ENCODE measurements at places on chromosomes 6 and 20. TPM values are rescaled to one million over a fixed set of nuclear protein-coding genes. Genes with fewer than 3 reads are reported as not detected.

Gene GRIK2
- polyA plus RNA-seq = not detected

Gene WFDC10A
- not detected for polyA plus RNA-seq

Gene CD40
- polyA plus RNA-seq = 75.4 TPM

Gene KIAA1755
- not detected for polyA plus RNA-seq

Gene TAF11
- 23.3 TPM for polyA plus RNA-seq

Gene TOMM6
- 566 TPM for polyA plus RNA-seq

Gene STMND1
- polyA plus RNA-seq = 0.15 TPM

Gene APOBEC2
- 0.56 TPM for polyA plus RNA-seq

Gene POM121L2
- not detected for polyA plus RNA-seq

Gene TBXT
- polyA plus RNA-seq = 0.06 TPM

Gene NCOA5
- 34.6 TPM for polyA plus RNA-seq

GRCh38 chr6:15504581-15505350, 158.1 kb downstream of the DTNBP1 start:
- no peak for DNase-seq
- no peaks in the 10 kb centered on the region for H3K27me3 ChIP-seq
- H3K4me1 ChIP-seq = no peaks in the 10 kb centered on the region
- H3K36me3 ChIP-seq = peaks cover 30% of the 10 kb centered on the region
- H3K4me3 ChIP-seq = no peak overlapping the region

GRCh38 chr6:83578057-83578456, 65.7 kb downstream of the PRSS35 start:
- H3K27ac ChIP-seq = no peak overlapping the region
- DNase-seq = no peak
- H3K27me3 ChIP-seq = no peaks in the 10 kb centered on the region
- H3K4me1 ChIP-seq = no peaks in the 10 kb centered on the region
- H3K36me3 ChIP-seq = no peaks in the 10 kb centered on the region
- H3K4me3 ChIP-seq = no peak overlapping the region

DNA sequence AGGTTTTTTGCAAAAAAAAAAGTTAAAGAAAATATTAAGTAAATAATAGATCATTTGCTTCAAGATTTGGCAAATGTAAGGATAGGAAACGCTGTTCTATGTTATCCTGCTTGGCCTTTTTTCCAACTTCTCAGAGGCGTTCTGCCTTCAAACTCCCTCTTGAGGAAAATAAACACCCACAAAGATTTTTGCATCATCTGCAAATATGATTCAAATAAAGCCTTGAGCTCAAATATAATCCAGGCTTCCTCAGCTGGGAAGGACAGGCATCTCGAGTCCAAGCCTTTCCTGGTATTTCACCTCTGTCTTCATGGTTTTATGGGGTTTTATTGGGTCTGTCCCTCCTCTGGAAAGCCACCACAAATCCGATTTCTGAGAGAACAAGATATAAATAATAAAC, 67.7 kb upstream of the PTPN1 start:
- DNase-seq = no peak
- H3K4me1 ChIP-seq = peaks cover 19% of the 10 kb centered on the region
- no peaks in the 10 kb centered on the region for H3K36me3 ChIP-seq
- H3K27ac ChIP-seq = no peak overlapping the region
- H3K4me3 ChIP-seq = no peak overlapping the region

DNA sequence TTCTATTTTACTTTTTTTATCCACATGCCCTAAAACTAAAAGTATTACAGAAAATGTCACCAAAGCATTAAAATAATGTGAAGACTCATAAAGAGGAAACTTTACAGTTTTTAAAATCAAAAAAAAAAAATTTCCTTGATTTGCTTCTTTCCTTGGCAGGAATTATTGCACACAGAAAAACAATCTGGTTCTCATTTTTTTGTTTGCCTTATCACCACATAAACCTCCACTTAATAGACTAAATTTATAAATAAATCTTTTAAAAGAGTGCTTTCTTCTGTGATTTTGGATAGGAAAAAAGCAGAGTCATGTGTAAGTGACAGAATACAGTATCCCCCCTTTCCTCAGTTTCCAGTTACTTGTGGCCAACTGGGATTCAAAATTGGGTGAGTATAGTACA, 695.1 kb upstream of the CITED2 start:
- H3K27me3 ChIP-seq = no peaks in the 10 kb centered on the region
- H3K4me1 ChIP-seq = no peaks in the 10 kb centered on the region
- H3K36me3 ChIP-seq = no peaks in the 10 kb centered on the region
- no peak overlapping the region for H3K27ac ChIP-seq
- no peak for DNase-seq
- no peak overlapping the region for H3K4me3 ChIP-seq

DNA sequence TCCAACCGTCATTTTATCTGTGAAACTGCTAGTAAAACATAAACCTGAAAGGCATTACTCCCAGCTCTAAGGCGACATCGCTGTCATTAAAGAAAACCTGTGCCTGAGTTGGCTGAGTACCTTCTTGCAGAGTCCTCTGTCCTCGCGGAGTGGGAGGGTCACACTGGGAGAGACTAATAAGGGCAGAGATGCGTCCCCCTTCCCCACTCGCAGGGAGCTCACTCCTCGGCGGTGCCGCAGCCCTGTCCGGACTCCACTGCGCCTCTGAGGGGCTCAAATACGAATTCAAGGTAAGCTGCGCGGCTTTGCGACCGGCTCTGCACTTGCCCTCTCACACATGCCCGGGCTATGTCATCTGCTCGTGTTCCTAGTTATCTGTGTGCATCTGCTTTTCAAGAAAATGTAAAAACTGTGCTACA, at the start of gene COL19A1:
Gene COL19A1, plus strand, starts transcription at position 206 of the 419 bp plus-strand sequence. CDS start 13,012 bp downstream, outside the sequence.
- DNase-seq = peak; percentile 76
- H3K4me1 ChIP-seq = peaks cover 7% of the 10 kb centered on the region
- no peaks in the 10 kb centered on the region for H3K36me3 ChIP-seq
- H3K27ac ChIP-seq = peak within 1 kb of the TSS; percentile 92

DNA sequence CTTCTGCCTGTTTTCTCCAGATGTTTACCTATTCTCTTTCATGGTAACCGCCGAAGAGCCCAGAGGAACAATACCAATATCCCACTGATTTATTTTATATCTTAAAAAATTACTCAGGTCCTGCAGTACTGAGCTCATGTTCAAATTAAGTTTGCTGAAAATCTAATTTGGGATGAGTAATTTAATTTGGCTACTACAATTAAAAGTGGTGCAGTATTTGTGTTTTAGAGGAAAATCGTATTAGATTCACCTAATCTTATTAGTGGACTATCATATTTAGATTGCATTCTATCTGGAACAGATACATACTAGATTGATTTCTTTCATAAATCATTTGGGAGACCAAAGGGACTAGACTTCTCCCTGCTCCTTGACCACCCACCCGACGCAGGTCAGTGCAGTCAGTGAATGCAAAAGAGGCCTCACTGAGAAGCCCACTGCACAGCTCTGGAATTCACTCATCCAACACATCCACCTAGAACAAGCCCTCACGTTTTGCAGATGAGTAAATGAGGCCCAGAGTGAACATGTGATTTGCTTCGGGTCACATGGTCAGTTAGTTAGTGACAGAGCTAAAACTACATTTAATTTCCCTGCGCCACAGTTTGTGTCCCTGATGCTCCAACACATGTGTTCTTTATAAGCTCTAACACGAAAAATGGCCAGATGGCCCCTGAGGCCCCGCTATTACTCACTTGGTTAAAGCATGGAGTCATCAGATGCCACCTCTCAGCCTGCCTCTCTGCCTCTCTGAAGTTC, 101.8 kb downstream of the TRERF1 start:
- DNase-seq = no peak
- H3K27ac ChIP-seq = no peak overlapping the region
- no peaks in the 10 kb centered on the region for H3K27me3 ChIP-seq
- H3K36me3 ChIP-seq = no peaks in the 10 kb centered on the region
- no peaks in the 10 kb centered on the region for H3K4me1 ChIP-seq

GRCh38 chr6:16061818-16062217, 67.1 kb upstream of the MYLIP start:
- no peaks in the 10 kb centered on the region for H3K4me1 ChIP-seq
- DNase-seq = no peak
- no peaks in the 10 kb centered on the region for H3K27me3 ChIP-seq
- no peak overlapping the region for H3K4me3 ChIP-seq
- no peak overlapping the region for H3K27ac ChIP-seq
- H3K36me3 ChIP-seq = no peaks in the 10 kb centered on the region

DNA sequence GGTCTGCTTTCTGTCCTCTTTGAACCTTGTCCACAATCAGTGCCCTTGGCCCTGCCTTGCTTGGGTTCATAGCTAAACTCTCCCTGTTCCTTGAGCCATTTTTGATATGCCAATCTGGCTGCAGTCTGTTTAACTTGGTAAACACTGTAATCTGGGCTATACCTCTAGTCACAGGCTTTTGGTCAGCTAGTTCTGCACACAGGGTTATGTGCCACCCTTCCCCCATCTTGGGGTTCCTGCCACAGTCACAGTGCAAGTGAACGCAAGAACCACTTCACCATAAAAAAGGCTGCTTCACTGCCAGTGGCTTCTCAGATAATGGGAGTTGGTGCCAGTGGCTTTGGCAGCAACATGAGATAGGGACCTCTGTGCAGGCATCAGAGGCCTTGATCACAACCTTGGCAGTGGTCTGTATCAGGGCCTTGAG, 10.9 kb upstream of the ATRN start:
- no peaks in the 10 kb centered on the region for H3K27me3 ChIP-seq
- no peak for DNase-seq
- H3K4me3 ChIP-seq = no peak overlapping the region
- H3K4me1 ChIP-seq = no peaks in the 10 kb centered on the region

- H3K27me3 ChIP-seq = no peaks in the 10 kb centered on the region
- H3K27ac ChIP-seq = no peak overlapping the region
- H3K4me1 ChIP-seq = no peaks in the 10 kb centered on the region
- no peak for DNase-seq
- no peaks in the 10 kb centered on the region for H3K36me3 ChIP-seq
- H3K4me3 ChIP-seq = peak overlapping the region; percentile 67
Observed at GRCh38 chr20:60138256-60139220, 180.3 kb downstream of the CDH26 start.

DNA sequence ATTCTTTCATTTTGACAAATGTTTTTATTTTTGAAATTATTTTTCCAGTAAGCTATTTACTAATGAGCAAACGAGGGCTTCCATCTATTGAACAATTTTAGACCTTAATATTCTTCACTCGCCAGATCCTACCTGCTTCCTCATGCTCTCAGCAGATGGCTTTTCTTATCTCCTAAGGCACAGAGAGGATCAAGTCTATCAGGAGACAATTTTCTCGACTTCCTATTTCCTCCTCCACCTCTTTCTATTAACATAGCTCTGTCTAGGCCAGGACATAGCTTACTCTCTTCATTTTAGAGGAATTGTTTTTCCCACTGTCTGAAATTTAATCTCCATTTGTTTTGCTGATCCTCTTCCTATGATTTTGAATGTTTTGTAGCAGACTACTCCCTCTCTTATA, 87.0 kb upstream of the MAN1A1 start:
- no peak for DNase-seq
- no peak overlapping the region for H3K4me3 ChIP-seq
- H3K27me3 ChIP-seq = no peaks in the 10 kb centered on the region
- no peaks in the 10 kb centered on the region for H3K4me1 ChIP-seq
- no peak overlapping the region for H3K27ac ChIP-seq

DNA sequence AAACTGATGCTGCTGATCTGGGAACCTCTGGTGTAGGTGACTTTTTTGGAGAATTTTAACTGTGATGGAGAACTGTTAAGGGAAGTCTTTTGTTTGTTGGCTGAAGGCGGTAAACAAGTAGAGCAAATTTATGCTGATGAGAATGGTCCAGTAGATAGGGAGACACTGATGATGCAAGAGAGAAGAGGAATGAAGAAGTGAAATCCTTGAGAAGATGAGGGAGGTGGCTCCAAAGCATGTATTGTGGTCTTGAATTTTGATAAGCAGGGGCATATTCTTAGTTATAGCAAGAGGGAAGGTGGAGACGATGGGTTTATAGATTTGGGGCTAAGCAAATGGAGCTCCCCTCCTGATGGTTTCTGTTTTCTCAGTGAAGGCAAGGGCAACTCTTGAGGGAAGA, 22.0 kb downstream of the MAPK14 start:
- H3K27me3 ChIP-seq = no peaks in the 10 kb centered on the region
- no peaks in the 10 kb centered on the region for H3K36me3 ChIP-seq
- no peak overlapping the region for H3K4me3 ChIP-seq

- H3K27ac ChIP-seq = no peak overlapping the region
- H3K27me3 ChIP-seq = no peaks in the 10 kb centered on the region
- no peak for DNase-seq
- no peaks in the 10 kb centered on the region for H3K36me3 ChIP-seq
- H3K4me3 ChIP-seq = no peak overlapping the region
Observed at GRCh38 chr6:118403036-118403435, 145.1 kb upstream of the PLN start.

GRCh38 chr6:108113557-108114519, 39.3 kb upstream of the OSTM1 start:
- H3K4me3 ChIP-seq = no peak overlapping the region
- peaks cover 4% of the 10 kb centered on the region for H3K4me1 ChIP-seq
- peaks cover 18% of the 10 kb centered on the region for H3K27me3 ChIP-seq
- no peak overlapping the region for H3K27ac ChIP-seq
- DNase-seq = no peak

DNA sequence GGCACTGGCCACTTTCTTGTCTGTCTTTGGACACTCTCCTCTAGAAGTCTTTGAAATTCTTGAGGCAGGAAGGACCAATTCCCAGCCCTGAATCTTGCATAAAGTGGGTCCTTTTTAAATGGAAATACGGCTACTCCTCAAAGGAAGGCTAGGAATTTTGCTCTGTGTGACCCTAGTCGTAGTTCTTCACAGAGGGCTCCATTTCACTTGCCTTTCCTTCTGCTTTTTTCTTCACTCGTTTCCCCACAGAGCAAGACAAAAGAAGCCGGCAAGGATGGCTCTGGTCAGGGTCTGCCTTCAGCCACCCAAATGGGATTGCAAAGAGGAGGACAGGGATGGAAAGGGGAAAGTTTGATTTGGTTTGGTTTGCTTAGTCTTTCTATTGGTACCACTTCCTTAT, 25.8 kb downstream of the HLA-E start:
- peaks cover 22% of the 10 kb centered on the region for H3K4me1 ChIP-seq
- H3K36me3 ChIP-seq = no peaks in the 10 kb centered on the region
- no peak for DNase-seq
- H3K27me3 ChIP-seq = no peaks in the 10 kb centered on the region

GRCh38 chr6:114445846-114446245, 103.0 kb upstream of the HS3ST5 start:
- H3K27me3 ChIP-seq = no peaks in the 10 kb centered on the region
- H3K27ac ChIP-seq = no peak overlapping the region
- no peak for DNase-seq
- no peak overlapping the region for H3K4me3 ChIP-seq

- H3K4me1 ChIP-seq = no peaks in the 10 kb centered on the region
- no peaks in the 10 kb centered on the region for H3K27me3 ChIP-seq
- H3K36me3 ChIP-seq = no peaks in the 10 kb centered on the region
- no peak overlapping the region for H3K27ac ChIP-seq
- H3K4me3 ChIP-seq = no peak overlapping the region
Observed at GRCh38 chr6:109655761-109656262, 35.2 kb downstream of the AK9 start.

GRCh38 chr6:36327226-36327918, 9.3 kb downstream of the BNIP5 start:
- 0 out of 2 replicates have a peak, but pooled peaks cover 3% of the 10 kb centered on the region for H3K27me3 ChIP-seq
- H3K4me3 ChIP-seq = no peak overlapping the region
- H3K27ac ChIP-seq = no peak overlapping the region
- no peaks in the 10 kb centered on the region for H3K36me3 ChIP-seq
- H3K4me1 ChIP-seq = no peaks in the 10 kb centered on the region
